ENCODE measurements at places on chromosomes 16 and 17. TPM values are rescaled to one million over a fixed set of nuclear protein-coding genes. Genes with fewer than 3 reads are reported as not detected.

The CACNG5 gene
- total RNA-seq = not detected

The ABCC12 gene
- total RNA-seq = not detected

The KRT13 gene
- total RNA-seq = not detected

The ACE gene
- 4.1 TPM for total RNA-seq

The PRSS27 gene
- total RNA-seq = 1.5 TPM

The TSC2 gene
- 115 TPM for total RNA-seq

The SLC43A2 gene
- 0.52 TPM for total RNA-seq

The GJC1 gene
- 1.1 TPM for total RNA-seq

The RNFT1 gene
- total RNA-seq = 18.2 TPM

The KIFC3 gene
- total RNA-seq = not detected

The KRTAP1-1 gene
- not detected for total RNA-seq

The GNAO1 gene
- total RNA-seq = 4.5 TPM

The LRRC37A3 gene
- 6.5 TPM for total RNA-seq

The ZNF287 gene
- 5.7 TPM for total RNA-seq

The RBFOX1 gene
- not detected for total RNA-seq

The TMEM238L gene
- total RNA-seq = not detected

The CAPN15 gene
- 59.1 TPM for total RNA-seq

The UBALD2 gene
- total RNA-seq = 319 TPM

The GP1BA gene
- total RNA-seq = not detected

The NPIPA3 gene
- total RNA-seq = 3.1 TPM

The AOC2 gene
- total RNA-seq = 1.9 TPM

The KRT36 gene
- not detected for total RNA-seq

The TNS4 gene
- total RNA-seq = 3.5 TPM

The MT3 gene
- 3.0 TPM for total RNA-seq

The TPSD1 gene
- not detected for total RNA-seq

All from activated CD4-positive, alpha-beta T cell treated with anti-CD3 and anti-CD28 coated beads, Interleukin-2, amount 10 ng/mL, durations not matched to agents 7 days and 5 days (primary cell).